ENCODE measurements at places on chromosomes 11 and 22.

- DNase-seq = no peak
Observed at GRCh38 chr11:128419012-128419767, 168.2 kb downstream of the ETS1 start.

- no peak for DNase-seq
Observed at GRCh38 chr11:97229936-97230335, 840.1 kb downstream of the JRKL start.

- DNase-seq = no peak
Observed at GRCh38 chr11:80718611-80719291, 1277.9 kb upstream of the TENM4 start.

DNA sequence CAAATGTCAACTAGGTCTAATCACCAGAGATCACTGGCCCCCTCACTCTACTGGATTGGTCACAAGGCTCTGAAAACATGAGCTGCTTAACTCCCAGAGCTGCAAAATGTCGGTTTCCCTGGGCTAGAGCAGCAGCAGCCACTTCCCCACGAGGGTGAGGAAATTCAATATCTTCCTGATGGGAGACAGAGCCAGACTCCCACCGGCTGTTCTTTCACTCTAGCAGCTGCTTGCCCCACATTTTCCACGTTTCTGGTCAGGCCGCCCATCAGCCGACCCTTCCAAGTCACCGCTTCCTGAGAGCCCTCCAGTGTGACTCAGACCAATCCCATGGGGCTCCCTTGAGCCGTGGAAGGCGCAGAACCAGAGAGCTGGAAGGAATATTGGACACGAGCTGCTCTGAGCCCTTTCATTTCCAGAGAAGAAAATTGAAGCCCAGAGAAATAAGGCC lies 227.0 kb downstream of the ADAMTS15 start:
- no peak for DNase-seq

Data from colonic mucosa (tissue), 4 donors.